ENCODE measurements at places on chromosomes 11 and 22.

DNA sequence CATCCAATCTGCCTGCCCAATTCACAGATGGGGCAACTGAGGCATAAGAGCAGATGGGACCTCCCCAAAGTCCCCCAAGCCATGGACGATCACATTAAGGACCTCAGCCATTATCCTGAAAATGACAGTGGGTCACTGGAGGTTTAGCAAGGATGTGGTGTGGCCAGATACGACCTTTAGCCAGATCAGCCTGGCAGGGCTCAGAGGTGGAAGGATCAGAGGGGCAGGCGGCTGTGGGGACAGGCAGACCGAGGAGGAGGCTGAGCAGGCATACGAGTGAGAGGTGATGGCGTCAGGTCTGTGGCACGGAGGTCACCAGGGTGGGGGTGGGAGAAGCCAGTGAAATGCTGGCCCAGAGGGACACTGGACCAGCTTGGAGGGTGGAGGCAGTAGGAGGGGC lies 14.1 kb upstream of the TMPRSS6 start:
- no peak for DNase-seq

GRCh38 chr11:13348305-13348704 lies 70.7 kb downstream of the BMAL1 start:
- no peak for DNase-seq

- DNase-seq, result peak; percentile 58
Observed at GRCh38 chr11:45885274-45885920, at the start of gene MAPK8IP1. TSS of gene MAPK8IP1 (plus strand) at chr11:45885651. CDS start at chr11:45885821, 170 bp downstream.

DNA sequence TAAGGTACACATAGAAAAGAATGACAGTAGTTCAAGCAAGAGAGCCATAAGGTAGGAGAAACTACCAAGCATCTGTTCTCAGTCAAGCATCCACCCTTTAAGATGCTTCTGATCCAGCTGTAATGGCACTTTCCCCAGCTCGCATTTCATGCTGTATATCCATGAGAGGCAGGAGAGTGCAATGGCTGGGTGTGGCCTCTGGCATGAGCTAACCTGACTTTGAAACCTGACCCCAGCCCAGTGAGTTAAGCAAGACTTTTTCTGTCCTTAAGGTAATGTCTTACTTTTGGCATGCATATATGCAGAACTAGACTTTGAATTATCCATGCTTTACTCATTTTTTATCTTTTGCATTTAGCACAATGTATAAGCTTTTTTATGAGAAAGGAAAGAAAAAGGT lies 79.8 kb upstream of the CNTN5 start:
- no peak for DNase-seq

- DNase-seq, result no peak
Observed at GRCh38 chr11:76752321-76753143, 30.6 kb upstream of the TSKU start.

GRCh38 chr11:119902656-119903231 lies 173.7 kb upstream of the NECTIN1 start:
- DNase-seq, result no peak

Data from stimulated activated effector memory CD8-positive, alpha-beta T cell treated with anti-CD3 and anti-CD28 coated beads, Interleukin-12 subunit alpha, Interleukin-12 subunit beta, amount 100 ng/mL, for 72 hours (primary cell).